ENCODE measurements at places on chromosomes 13 and 19.

GRCh38 chr19:52635786-52636570 lies 2.2 kb downstream of the ZNF83 start:
- no peak for DNase-seq

GRCh38 chr13:44726214-44726613 lies 150.1 kb upstream of the TSC22D1 start:
- peak; percentile 88 for DNase-seq

- no peak for DNase-seq
These were observed 922 bp downstream of the EBPL start for GRCh38 chr13:49690133-49690994.

- DNase-seq = peak; percentile 6
These were observed 340.0 kb downstream of the DCT start for GRCh38 chr13:94139393-94139995.

DNA sequence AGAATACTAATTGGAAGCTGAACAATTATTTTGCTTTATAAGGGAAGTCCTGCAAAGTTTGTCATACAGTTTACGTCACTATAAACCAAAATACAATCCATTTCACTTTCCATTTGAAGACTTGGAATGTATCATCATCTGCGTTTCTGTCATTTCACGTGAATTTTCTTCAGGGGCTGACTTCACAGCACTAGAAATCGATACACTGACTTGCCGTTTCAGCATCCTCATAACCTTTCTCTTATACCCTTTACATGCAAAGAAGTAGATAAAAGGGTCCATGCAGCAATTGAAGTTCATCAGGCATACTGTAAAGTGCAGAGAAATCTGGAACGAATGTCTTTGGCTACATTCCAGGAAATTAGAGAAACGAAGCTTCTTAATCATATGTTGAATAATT lies 12.2 kb downstream of the GPR183 start:
- DNase-seq = no peak

GRCh38 chr13:44274771-44275205 lies 98.8 kb upstream of the SERP2 start:
- DNase-seq = no peak

DNA sequence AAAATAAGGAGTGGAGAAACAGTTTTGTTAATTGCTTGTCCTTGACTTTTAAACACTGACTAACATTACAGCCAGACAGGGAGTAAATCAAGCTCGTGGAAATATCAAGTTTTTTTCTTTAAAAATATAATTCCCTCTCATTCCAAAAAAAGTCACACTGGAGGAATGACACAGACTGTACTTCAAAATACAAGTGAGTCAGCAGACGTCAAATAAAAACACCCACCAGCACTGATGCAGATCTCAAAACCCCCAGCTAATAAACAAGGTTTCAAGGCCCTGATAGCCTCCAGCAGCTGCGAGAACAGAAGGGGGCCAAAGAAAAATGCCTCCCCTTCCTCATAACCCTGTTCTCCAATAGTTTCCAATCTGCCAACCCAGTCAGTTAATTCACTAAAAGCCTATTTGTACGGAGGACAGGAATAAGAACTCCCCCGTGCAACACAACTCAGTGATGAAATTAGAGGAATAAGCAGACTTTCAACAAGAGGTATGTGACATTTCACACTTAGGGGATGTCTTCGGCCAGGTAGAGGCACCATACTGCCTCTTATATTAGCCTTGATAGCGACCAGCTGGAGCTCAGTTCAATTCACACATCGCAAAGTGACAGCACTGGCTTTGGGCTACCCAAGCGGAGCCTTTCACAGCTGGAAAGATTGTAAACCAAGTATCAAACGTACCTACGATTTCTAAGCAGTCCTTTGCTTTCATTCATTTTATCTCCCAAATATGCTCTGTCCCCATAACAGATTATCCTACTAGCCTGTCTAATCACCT lies 561.0 kb upstream of the KLF12 start:
- no peak for DNase-seq

DNA sequence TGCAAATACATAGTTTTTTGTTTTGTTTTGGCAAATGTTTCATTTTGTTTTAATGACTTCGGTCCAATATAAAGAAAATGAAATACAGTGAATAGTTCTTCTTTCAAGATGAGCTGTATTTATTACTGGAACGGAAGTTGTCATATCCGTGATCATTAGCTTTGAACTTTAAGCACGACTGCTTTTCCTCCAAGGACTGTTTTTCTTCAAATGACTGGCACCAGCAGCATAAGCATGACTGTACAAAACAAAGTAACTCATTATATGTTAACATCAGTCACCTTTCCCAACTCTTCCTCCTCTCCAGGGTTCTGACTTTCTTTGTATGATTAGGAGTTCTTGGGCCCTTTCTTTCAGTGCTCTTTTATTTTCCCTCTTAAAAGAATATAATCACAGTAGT lies 20.5 kb downstream of the EDNRB start:
- DNase-seq = no peak

DNA sequence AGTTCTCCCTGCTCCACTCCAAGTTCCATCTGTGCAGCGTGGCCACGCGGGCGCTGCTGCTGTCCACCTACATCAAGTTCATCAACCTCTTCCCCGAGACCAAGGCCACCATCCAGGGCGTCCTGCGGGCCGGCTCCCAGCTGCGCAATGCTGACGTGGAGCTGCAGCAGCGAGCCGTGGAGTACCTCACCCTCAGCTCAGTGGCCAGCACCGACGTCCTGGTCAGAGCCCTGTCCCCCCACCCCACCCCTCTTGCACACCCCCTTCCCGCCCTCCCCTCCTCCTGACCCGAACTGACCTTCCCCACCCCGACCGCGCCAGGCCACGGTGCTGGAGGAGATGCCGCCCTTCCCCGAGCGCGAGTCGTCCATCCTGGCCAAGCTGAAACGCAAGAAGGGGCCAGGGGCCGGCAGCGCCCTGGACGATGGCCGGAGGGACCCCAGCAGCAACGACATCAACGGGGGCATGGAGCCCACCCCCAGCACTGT lies 11.6 kb downstream of the FUZ start:
- no peak for DNase-seq

GRCh38 chr19:8938576-8938975 lies 71.6 kb downstream of the MUC16 start:
- DNase-seq = no peak

DNA sequence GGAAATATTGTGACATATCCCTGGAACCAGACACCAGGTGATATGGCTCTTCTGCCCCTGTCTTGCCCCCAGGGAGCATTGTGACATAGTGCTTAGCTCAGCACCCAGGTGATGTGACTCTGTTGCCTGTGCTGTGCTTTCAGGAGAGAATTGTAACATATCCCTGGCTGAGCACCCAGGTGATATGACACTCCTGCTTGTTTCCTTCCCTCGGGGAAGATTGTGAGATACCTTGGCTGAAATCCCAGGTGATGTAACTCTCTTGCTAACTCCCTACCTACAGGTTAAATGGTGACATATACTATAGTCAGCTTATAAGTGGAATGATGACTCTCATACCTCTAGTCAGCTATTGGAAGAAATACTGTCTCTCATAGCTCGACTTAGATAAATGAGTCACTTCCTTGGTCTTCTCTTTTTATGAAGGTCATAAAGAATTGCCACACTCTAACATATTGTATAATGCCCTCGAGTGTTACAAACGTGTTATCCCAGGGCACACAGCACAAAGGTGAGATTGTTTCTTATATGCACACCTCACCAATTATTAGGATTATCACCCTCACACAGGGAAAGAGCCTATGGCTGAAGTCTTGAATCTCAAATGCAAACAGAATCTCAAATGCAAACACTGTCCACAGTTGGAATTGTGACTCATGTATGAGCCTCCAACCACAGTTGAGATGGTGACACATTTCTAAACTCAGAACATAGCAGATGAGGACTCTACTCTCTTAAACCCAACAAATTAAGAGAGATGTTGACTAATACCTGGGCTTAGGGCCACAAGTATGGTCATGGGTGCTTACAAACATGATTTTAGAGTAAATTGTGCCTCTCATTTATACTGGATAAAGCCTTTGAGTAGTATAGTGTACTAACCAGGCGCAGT lies 32.7 kb upstream of the ZNF254 start:
- DNase-seq = peak; percentile 46

DNA sequence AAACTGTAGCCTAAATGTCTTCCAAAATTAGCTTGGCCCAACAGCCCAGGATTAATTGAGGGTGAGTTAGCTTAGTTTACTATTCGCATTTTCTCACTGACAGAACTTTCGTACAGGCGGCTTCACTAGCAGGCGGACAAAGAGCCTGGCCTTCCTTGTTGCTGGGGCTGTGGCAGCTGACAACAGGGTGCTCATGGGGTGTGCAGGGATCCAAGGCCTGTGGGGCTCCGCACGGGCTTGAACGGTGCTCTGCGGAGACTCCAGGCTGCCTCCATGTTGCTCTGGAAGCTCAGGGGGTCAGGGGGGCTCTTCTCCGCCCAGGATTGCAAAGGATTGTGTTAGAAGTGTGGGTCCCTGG lies 36.3 kb upstream of the DPRX start:
- DNase-seq = no peak

GRCh38 chr19:30911491-30911890 lies 437.7 kb downstream of the TSHZ3 start:
- DNase-seq = no peak

- DNase-seq = no peak
These were observed at the start of gene CEACAM7 for GRCh38 chr19:41688098-41688497. Gene CEACAM7, minus strand, starts transcription at chr19:41688270. Its CDS starts 105 bp downstream, at chr19:41688165.

DNA sequence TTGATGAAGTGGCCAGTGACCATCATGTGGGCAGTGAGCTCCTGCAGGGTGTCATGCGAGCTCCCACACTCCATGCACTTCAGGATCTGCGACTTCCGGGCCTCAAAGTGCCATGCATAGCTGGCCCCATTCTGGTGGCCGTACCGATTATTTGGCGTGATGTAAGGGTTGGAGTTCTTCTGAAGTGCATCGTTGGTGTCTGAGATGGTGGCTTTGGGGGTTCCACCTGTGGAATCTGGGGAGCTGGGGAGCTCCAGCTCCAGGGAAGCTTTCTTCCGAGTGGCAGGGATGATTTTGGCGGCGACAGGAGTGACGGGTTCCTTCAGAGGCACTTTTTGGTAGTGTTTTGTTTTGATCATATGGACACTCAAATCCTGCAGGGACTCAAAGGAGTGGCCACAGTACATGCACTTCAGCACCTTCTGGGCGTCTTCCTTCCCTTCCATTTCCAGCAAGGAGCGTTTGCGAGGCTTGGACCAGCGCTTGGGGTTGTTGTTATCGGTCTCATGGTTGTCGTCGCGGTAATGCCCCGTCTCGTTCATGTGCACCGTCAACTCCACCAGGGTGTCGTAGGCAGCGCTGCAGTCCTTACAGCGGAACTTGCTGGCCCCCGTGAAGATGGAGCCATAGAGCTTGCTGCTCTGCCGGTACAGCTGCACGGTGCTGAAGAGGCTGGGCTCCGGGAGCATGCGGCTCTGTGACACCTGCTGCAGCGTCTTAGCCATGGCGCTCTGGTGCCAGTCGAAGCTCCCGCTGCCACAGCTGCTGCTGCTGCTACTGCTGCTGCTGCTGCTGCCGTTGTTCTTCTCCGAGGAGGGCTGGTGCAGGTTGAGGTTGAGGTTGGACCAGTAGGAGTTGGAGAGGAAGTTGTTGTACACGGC lies 70.4 kb downstream of the TSHZ3 start:
- no peak for DNase-seq

DNA sequence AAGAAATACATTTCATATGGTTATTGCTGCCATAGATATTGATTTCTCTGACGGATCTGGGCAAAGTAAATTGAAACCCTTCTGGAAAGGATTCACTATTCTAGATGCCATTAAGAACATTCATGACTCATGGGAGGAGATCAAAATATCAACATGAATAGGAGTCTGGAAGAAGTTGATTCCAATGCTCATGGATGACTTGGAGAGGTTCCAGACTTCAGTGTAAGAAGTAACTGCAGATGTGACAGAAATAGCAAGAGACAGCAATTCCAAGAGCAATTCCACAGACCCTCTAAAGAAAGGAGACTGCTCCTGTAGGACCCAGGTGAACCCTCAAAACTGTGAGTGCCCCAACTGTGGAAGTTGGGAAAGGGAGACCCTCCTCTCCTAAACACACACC lies 30.9 kb upstream of the KCTD12 start:
- peak; percentile 28 for DNase-seq

All from skeletal muscle cell (primary cell).